ENCODE measurements at places on chromosomes 2 and 18.

GRCh38 chr2:162073888-162074631 lies at the start of gene DPP4:
DPP4 (minus strand) TSS chr2:162074215; CDS start chr2:162073981, 234 bp downstream.
- DNase-seq, result no peak

DNA sequence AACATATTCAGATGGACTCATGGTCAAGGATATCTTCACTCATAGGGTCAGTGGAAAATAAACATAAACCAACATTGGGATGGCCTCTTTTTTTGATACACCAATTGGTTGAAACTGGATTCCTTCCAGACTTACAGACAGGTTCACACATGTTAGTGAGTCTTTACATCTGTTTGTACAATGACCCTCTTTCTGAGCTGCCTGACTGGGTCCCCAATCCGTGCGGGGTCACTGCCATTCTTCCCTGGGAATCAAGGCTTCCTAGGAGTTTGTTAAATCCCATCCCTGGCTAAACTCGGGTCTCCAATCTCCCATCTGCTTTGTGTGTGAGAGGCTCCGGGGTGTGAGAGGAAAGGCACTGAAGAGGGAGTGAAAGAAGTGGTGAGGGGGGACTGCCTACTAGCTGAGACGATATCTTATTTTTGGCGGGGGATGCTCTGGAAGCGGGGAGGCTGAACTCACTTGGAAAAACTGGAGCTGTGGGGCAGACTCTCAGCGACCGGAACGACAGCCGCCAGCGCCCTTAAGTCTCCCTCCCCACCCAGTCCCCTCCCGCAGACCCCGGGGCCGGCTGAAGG lies 487 bp downstream of the STARD6 start:
- no peak for DNase-seq

- no peak for DNase-seq
Observed at GRCh38 chr2:132588576-132588975, 81.4 kb downstream of the LYPD1 start.

GRCh38 chr2:239302808-239303557 lies 97.8 kb downstream of the HDAC4 start:
- DNase-seq, result no peak

DNA sequence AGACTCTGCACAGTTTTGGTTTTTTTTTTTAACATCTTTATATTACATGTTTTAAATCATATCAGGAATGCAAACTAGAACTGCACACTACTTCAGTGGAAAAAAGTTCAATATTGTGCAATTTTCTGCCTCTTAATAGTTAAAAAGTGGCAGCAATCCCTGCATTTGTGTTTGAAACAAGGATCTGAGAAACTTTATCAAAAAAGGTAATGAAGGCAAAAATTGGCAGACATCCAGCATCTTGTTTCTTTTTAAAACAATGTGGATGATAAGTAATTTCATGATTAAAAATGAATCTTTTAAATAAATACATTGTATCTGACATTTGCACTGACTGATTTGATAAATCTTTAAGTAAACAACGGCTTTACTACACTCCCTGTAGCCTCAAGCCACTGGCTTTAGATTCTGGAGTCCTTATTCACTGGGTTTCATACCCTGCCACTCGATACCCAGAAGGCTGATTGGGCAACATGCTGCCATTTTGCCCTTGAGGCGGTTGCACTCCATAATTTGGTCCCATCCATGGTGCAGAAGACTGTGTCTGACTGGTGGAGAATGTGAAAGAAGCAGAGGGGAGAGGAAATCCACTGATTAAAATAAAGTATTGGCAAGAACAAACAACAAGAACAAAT lies 21.6 kb upstream of the C2orf42 start:
- no peak for DNase-seq

DNA sequence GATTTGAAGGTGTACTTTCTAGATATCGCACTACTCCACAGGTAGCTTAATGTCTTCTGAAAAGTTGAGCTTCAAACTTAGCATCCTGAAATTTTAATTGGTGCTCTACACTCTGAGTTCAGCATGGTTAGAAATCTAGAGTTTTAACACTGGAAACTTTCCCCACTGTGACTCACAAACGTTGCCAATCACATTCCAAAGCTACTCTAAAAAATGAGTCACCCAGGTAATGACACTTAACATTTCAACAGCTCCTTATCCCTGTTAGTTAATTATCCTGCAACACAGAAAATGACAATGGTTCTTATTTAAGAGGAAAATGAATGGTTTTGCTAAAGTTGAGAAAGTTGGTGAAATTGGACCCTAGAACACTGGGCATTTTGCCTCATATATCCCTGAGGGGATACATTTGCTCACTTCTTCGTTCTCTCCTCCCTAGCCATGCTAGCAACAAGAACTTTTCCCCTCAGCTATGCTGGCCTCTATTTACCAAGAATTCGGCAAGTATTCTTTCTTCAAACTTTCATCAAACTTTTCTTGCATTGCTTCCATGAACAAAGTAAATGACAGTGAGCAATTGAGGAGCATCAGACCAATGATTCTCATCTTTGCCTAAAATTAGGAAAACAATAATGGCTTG lies 1024.1 kb upstream of the KLHL29 start:
- DNase-seq, result no peak

DNA sequence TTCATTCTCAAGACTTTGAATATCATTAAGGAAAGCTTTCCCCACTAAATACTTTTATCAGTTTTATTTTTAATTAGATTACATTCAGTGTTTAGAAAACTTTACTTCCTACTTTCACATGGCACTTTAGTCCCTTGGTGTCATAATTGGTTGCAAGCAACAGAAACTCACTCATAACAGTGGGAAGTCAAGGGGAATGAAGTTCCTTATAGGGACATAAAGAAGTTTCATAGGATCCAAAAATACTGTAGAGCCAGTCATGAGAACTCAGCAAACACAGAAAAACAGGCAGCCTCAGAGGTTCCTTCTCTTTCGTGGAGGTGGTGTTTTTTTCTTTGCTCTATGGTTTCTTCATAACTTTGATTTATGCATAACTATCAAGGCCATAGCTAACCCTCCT lies 809.0 kb downstream of the BCL11A start:
- DNase-seq, result no peak

GRCh38 chr2:47568164-47568850 lies 165.4 kb downstream of the MSH2 start:
- no peak for DNase-seq

DNA sequence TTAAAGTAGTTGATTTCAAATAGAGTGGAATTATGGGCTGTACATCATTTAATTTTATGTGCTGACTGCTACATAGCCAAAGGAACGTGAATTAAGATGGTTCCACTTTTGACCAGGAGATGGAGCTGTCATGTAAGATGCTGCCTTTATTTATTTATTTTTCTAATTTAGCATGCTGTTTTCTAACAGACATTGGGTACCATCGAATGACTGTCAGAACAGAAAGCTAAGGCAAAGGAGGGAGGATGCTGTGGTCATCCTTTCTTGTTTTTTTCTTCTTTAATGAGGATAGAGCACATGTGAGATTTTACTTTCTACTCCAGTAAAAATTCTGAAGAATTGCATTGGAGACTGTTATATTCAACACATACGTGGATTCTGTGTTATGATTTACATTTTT lies at the start of gene SCN2A:
Gene SCN2A, plus strand, starts transcription at position 185 of the 400 bp plus-strand sequence. CDS start 56,410 bp downstream, outside the sequence.
- DNase-seq, result no peak

GRCh38 chr2:241565411-241565810 lies 6.9 kb downstream of the BOK start:
- DNase-seq, result no peak

GRCh38 chr2:13193900-13194299 lies 477.2 kb downstream of the TRIB2 start:
- no peak for DNase-seq

- no peak for DNase-seq
Observed at GRCh38 chr2:1674766-1675397, 69.4 kb downstream of the PXDN start.

DNA sequence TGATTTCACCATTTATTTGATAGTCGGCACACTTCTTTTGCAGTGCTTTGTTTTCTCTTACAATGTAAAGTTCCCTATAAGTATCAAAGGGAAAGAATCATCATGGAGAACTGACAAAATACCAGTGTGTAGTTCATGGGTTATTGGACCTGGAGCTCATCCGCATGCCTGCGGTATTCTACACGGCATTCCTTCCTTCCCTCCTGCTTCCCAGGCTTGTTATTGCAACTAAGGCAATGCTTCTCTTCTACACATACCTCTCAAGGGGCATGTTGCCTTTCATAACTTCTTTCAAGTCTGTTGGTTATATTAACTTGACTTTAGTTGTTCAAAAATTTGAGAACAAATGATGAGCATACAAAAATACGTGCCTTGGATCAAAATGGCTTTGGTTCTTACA lies 24.3 kb upstream of the FAP start:
- no peak for DNase-seq

- DNase-seq, result no peak
Observed at GRCh38 chr18:49277395-49278036, 182.9 kb downstream of the DYM start.

DNA sequence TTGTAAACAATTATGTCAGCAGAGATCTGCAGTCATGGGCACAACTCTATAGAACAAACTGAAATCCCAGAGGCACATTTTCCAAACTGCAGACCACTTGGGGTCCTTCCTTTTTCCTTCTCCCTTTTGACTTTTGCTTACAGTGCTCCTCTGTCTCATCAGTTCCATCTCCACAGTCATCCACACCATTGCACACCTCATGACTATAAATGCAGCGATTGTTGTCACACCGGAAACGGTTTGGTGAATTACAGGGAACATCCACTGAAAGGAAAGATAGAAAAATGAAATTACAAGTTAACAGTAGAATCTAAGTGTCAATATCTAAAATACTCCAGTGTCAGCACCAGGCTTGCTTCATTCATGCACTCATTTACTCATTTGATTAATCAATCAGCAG lies 96.4 kb downstream of the DHRS9 start:
- no peak for DNase-seq

DNA sequence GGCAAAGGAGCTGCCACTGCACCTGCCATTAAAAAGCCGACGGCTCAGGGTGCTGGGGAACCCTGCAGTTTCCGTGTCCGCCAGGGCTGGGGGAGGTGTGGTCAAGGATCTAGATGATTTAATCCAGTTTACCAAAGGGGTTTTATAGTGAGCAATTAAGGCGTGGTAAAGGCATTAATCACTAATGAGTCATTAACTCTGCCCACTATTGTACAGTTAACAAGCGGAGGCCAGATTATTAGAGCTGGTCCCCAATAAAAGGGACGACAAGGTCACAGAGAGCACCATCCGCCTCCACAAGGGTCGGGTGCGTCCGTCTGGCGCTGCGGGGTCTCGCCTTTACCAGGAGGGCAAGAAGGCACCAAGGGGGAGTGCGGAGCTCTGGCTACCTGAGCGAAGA lies 9.6 kb downstream of the RAX start:
- no peak for DNase-seq

DNA sequence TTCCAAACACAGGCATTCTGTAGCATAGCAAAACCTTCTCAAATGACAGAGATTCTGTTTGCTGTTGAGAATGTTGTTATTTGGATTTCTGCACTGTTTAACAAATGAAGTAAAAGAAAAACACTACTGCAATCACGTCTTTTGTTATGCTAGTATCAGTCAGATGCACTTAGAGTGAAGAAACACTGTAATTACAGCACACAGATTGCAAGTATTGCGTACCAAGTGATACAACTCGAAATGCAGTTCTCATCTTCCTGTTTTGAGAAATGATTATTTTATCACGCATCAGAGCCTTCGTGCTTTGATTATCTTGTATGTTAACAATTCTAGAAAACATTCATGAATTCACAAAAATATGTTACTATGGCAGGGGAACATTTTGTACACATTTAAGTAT lies 41.8 kb upstream of the KLF11 start:
- DNase-seq, result no peak

DNA sequence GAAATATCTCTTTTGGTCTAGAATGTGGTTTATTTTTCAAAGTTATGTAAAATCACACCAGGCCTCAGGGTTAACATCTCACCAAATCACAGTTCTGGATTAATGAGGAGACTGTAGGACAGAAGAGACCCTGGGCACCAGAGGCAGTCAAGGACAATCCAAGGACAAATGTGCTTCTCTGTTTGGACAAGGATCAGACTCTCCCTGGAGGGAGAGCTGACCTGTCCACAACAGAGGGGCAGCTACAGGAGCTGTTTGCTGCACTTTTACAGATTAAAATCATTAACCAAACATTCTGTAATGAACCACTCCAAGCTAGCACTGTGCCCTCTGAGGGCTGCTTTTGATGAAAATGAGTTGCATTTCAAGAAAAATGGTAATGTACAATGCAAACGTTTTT lies 690.6 kb upstream of the SLC8A1 start:
- no peak for DNase-seq

DNA sequence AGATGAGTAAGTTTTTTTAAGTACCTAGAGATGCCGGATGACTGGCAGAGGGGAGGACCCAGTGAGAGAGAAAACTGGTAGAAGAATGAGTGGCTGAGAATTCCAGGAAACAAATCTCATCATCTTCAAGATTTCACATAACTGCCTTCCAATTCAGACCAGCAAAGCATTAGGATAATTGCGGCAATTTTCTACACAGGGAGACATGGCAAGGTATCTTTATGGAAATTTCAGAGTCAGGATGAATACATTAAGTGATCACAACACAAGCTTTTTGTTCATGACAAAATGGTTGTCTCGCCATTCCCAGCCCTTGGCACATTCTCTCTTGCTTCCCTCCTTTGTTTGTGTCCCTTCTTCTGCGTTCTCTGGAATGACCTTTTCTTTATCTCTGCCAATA lies 82.1 kb downstream of the ALK start:
- no peak for DNase-seq

DNA sequence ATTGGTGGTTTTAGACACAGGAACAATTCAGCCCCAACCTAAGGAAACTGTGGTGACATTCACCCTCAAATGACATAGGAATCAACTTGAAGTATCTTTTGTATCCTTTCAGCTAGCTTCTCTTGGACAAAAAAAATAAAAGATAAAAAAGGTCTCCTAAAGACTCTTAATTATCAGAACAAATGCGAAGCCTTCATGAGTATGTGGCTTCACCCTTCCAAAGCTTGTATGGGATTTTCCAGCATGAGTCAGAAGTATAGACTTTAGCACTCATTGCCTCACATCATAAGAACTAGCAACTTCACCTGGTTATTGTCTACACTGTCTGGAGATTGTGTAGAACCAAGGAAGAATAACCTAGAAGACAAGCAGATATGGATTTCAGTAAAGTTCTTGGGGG lies 135.4 kb downstream of the LAMA3 start:
- no peak for DNase-seq

- no peak for DNase-seq
Observed at GRCh38 chr2:224722770-224723169, 6.6 kb upstream of the CCDC195 start.

- no peak for DNase-seq
Observed at GRCh38 chr18:57900906-57901435, 97.9 kb upstream of the ATP8B1 start.

DNA sequence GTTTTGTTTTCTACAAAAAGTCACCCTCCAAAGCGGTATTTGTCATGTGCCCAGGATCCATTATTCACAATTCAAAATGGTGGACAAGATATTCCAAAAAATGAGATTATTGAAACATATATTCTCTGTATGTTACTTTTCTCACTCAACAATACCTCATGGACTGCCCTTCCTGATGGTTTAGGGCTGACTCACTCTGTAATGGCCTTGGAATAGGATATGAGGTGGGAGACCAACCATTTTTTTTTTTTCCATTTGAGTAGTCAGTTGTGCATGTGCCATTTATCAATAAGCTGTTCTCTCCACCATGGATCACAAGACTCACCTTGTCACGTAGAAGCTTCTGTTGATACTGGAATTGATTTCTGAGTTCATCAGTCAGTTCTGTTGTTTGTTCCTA lies 64.5 kb downstream of the LYPD6 start:
- DNase-seq, result no peak

- DNase-seq, result no peak
Observed at GRCh38 chr2:193929131-193929530, 1727.9 kb upstream of the SLC39A10 start.
